EH (cell line): ENCODE measurements at places on chromosomes 16 and 17.

DNA sequence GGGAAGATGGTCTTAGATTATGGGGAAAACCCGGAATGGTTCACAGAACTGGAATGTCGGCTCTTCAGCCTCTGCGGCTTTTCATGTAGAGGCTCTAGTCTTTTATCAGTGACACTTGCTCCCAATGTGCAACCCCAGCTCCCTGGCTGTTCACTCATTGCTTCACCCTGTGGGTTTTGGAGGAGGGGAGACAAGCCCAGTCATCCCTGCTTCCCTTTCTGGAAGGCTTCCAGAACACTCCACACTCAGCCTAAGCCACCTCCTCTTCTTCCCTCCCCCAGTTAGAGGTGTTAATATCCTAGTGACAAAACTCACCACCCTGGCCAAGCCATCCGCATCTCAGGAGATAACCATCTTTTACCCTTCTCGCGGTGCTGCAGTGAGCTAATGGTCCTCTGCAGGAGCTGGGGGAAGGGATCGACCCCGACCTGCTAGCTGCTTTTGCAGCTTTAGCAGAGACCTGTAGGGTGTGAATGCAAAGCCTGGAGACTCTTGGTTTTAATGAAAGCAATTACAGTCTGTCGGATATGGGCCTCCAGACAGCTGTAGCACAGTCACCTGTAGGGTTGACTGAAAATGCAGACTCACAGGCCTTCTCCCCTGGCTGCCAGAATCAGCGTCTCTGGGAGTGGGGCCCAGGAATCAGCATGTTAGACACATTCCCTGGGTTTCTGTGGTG lies 24.3 kb upstream of the LASP1NB start:
- DNase-seq = peak; percentile 99

GRCh38 chr17:38877130-38877851 lies 7.4 kb downstream of the LASP1 start:
- DNase-seq = no peak

GRCh38 chr17:19660219-19660870 lies 11.8 kb downstream of the ALDH3A2 start:
- no peak for DNase-seq

DNA sequence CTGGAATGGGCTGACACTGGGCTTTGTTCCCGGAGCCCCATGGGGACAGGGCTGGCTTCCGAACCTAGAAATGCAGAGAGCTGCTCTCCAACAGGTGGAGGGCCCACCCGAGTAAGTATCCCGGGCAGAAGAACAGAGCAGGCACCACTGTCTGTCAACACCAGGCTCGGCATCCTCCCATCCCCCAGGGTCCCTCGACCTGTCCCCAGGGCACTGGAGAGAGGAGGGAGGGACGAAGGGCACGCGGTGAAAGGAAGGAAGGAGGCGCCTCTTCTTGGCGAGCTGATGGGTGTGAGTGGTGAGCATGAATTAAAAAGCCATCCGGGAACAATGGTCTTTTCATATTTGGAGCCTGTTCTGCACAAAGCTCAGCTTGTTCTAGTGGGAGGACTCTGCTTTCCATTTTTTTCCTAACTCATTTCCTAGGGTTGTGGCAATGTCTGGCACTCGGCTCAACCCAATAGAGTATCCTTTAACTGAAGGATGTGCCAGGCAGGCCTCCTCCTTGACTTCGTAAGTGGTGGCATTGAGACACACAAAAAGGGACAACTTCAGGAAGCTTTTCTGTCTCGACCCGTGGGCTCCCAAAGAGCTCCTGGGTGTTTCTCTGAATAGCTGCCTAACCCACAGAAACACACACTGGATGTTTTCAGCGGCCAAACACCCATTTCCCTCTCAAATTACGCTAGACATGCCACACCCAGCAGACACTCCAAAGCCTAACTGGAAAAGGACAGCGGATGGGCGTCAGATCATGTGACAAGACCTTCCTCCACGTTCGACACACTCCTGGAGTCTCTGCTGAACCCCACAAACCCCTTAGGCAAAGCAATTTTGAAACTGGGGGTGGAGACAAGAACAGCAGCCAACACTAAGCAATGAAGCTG lies 47.7 kb downstream of the ZFHX3 start:
- DNase-seq = peak; percentile 60

DNA sequence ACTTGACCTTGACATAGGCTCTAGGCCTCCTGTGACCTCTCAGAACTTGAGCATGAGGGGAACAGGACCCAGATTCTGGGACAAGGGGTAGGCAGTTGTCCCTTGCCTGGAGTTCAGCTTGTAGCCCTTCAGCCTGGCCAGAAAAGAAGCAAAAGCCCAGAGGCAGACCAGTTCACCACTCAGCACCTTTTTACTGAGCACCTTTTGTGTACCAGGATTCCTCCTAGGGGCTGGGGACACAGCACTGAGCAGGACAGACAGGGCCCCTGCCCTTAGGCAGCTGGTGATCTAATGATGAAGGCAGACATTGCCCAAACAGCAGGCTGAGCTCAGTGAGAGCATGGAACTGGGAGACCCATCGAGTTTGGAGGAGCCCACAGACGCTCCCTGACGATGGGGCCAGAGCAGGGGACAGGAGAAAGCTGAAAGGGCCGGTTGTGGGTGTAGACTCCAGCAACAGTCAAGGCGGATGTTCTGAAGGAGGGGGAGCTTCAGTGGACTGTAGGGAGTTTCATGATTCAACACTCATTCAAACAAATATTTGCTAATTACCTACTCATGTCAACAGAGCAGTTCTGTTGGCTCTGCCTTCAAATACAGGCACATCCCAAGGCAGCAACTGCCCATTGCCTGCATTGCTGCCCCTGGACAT lies 32.0 kb downstream of the SBK1 start:
- DNase-seq = no peak

DNA sequence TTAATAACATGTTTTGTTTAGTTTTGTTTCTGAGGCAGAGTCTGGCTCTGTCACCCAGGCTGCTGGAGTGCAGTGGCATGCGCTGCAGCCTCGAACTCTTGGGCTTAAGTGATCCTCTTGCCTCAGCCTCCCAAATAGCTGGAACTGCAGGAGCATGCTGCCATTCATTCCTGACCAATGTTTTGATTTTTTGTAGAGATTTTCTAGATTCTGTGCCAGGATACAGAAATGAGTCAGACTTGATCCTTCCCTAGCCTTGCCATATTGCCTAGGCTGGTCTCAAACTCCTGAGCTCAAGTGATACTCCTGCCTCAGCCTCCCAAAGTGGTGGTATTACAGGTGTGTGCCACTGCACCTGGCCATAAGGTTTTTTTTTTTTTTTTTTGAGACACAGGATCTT lies 17.7 kb downstream of the TAOK1 start:
- peak; percentile 54 for DNase-seq

DNA sequence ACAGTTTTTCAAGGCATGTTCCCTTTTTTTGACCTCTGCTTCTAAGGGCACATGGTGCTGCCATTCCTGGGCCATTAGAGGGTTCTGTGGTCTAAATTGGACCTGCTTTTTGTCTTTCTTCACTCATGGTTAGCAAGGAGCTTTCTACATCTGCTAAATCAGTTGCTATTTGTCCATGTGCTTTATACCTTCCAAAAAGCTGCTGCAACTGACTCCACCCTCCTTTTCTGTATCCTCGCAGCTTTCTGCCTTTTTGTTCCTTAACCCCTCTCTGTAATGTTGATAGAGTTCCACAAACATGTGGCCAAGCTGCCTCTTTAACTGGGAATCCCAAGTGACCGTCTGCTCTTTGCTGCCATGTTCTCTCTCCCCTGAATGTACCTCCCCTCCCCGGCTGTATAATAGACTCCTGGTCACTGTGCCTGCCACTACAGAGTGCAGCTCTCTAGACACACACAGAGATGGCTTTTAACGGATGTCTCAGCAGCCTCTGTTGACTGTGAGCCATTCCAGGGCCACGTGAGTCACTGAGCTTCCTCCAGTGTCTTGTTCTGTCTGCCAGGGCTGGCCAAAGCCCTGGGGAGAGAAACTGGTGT lies 57.4 kb upstream of the TEKT3 start:
- peak; percentile 89 for DNase-seq

DNA sequence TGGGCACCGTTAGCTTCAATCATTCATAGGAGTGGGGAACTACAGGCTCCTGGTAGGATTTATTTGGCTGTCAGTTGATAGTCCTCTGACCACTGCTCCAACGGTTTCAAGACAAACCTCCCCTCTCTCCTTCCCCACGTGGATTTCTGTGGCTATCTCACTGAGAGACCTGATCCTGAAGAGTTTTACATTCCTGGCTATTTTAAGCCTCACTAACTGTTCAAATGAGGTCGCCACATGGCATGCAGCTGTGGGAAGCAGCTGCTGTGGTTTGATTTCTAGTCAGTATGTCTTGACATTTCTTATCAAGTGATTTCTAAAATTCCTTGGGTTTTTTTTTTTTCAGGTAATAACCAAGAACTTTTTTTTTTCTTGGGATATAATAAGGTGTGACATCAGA lies 38.3 kb downstream of the CDK5R1 start:
- peak; percentile 81 for DNase-seq

- DNase-seq = no peak
Measured at GRCh38 chr16:14629612-14629918, 495 bp downstream of the PARN start.

DNA sequence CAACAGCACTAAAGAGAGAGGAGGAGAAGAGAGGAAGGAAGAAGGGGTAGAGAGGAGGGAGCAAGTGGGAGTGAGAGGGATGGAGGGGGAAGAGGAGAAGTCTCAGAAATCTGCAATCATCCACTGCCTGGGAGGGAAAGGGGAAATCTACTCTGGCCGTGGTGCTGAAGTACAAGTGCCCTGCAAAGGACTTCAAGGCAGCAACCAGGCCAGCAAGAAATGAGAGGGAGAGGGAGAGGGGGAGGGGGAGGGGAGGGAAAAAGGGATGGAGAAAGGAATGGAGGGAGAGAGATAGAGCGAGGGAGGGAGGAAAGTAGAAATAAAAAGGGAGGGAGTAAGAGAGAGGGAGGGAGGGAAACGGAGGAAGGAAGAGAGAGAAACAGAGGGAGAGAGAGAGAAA lies 130.8 kb upstream of the EEF2KMT start:
- no peak for DNase-seq

GRCh38 chr17:78272181-78272913 lies 40.9 kb downstream of the TMEM235 start:
- DNase-seq = peak; percentile 7

DNA sequence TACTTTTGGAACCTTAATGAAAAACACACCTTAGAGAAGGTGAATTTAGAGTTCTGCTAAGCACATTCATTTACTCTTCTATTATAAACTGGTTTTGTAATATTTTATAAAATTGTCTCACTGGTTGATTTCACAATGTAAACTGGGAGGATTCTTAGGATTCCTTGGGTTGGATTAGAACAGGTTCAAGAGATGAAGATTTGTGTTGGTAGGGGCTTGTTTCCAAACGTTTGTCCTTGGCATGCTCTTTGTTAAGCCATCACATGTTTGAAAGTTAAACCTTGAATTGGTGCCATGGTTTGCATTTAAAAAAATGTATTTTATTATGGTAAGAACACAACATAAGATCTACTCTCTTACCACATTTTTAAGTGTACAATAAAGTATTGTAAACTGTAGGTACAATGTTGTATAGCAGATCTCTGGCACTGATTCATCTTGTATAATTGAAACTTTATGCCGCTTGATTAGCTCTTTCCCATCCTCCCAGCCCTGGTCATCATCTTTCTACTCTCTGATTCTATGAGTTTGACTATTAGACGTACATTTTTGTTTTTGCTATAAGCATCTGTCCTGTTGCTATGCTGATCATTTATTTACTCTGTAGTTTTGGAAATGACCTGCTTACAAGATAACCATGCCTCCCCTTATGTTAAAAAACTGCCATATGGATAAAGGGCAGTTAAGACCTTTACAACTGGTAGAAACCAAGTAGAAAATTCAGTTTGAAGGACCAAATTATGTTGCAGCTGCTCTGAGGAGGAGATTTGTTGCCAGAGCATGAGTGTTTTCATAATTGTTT lies 9.6 kb downstream of the FTO start:
- no peak for DNase-seq

GRCh38 chr17:68389041-68389440 lies 68.3 kb downstream of the WIPI1 start:
- DNase-seq = no peak

GRCh38 chr16:86963600-86964575 lies 353.3 kb downstream of the C16orf95 start:
- no peak for DNase-seq

- no peak for DNase-seq
Measured at GRCh38 chr17:70158180-70158579, 11.2 kb upstream of the KCNJ2 start.

DNA sequence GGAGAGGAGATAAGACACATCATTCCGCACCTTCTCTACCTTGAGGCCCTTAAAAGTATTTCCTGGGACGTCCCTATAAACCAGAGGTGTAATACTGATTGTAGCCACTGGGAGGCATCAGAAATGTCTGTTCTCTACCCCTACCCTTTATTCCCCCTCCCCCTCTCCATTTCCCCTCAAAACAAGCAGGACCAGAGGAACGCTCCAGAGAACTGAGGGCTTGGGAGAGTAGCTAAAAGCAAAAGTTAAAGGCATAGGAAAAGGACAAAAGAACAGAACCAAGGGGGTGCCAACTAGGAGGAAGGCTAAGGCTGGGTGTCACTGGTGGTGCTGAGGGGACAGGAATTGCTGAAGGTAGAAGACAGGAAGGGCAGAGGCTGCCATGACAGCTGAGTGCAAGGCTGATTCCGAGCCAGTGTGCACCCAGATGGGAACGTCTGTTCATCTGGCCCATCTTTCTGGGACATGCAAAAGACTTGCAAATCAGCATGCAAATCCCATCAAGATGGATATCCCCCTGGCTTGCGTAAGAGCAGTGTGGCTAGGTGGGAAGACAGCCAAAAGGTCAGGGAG lies 6.7 kb downstream of the CAMTA2 start:
- DNase-seq = peak; percentile 67

- DNase-seq = no peak
Measured at GRCh38 chr16:24908716-24909115, 63.0 kb downstream of the SLC5A11 start.

GRCh38 chr17:57880086-57880456 lies 30.2 kb upstream of the MRPS23 start:
- no peak for DNase-seq

GRCh38 chr17:16935786-16936185 lies 36.1 kb downstream of the TNFRSF13B start:
- DNase-seq = no peak

GRCh38 chr16:67000384-67001351 lies 12.3 kb downstream of the CES4A start:
- peak; percentile 41 for DNase-seq

DNA sequence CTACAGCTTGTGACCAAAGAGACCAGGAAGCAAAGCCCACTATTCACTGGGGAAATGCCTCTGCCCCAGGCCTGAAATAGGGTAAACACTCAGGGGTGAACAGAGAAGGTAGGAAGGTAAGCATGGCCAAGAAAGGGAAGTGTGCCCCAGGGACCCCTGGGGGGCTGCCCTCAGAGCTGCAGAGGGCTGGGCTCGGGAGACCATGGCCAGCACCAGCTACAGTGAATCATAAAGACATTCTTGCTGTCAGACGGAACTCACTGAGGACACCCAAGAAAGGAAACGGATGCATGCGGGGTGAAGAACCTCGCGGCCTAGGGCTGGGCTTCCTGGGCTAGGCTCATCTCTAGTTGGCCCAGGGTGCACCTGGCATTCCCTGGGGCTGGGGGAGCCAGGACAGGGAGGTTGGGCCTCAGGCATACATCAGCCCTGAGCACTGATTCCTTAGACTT lies 9.6 kb downstream of the HIC1 start:
- peak; percentile 66 for DNase-seq

- DNase-seq = no peak
Measured at GRCh38 chr16:27595993-27596392, 46.0 kb downstream of the KATNIP start.
